ENCODE measurements at places on chromosomes 2 and 18.

DNA sequence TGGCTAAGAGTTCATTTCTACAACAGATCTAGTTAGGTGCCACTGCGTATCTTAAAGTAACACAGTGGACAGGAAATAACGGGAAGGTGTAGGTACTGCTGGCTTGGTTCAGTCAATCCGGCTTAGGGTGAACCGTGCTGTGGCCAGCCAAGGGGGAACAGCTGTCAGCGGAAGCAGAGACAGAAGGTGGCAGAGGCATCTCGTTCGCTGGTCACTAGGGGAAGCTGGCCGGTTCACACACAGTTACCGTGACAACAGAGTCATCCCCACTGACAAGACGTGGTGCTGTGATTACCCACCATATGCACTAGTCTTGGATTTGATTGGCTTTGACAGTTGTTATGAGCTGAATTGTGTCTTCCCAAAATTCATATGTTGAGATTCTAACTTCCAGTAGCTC, 58.8 kb upstream of the HDAC4 start:
- DNase-seq, result no peak

GRCh38 chr2:159157361-159158209, 128.9 kb downstream of the WDSUB1 start:
- no peak for DNase-seq

DNA sequence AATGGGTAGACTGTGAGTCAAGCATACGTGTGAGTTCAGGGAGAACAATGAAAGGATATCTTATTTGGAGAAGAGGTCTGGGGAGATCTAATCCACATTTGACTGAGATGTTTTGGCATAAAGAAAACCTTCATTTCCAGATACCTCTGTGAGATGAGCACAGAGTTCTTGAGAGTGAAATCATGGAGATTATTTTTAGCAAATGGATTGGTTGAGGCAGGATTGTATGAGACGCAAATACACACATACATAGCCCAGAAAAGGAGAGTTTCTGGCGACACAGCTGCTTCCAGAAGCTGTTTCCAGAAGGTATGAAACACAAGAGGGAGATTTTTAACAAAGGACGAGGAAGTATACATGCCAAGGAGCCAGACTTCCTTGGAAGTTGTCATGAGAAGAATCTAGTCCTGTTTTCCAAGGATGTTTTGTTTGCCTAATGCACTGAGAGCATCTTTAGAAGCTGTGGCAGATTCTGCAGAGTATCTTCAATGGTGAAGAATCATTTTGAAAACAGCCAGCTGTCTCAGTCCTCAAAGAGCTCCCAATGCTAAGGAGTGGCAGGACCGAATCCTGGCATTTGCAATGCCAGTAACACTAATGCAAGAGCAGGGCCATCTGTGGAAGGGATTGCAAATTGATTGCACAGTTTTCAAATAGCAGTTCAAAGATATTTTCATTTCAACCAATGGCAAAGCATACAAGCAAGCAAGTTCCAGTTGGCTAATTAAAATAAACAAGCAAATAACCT, 177.2 kb downstream of the SETBP1 start:
- DNase-seq, result no peak

DNA sequence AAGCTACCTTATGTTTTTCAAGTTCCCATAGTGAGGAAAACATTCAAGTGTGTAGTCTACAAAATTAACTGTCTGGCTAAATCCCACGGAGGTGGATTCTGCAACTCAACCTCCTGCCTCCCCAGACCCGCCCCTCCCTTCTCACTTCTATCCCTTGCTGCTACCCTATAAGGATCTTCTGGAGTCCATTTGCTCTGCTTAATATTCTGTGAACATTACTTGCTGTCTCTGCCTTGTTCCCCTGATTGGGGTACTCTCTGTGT, 163.2 kb downstream of the KCNE4 start:
- no peak for DNase-seq

- no peak for DNase-seq
Measured at GRCh38 chr2:61536180-61536571, 2.0 kb downstream of the XPO1 start.

DNA sequence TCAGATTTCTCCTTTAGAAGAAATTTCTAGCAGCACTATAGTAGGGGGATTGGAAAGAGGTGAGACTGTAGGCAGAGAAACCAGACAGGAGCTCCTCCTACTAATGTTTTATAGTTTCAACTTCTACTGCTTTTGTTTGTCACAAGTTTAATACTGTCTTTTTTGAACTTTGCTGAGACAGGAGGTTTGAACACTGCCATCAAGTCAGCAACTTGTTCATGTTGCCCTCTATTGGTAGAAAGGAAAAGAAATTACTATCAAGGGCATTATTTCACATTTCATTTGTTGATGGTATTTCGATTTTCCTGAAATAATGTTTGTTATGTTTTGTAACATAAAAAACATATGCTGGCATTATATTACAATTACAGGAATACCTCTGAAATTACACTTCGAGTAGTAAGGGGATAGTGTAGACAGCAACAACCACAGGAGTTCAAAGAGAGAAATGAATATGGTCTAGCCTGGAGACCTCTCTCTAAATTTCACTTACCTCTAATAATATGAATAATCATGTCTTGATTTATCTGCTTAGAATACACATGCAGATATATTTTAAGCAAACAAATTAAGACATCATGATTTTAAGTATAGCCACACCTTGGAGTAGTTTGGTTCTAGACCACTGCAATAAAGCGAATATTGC, 12.4 kb upstream of the CCDC88A start:
- no peak for DNase-seq

GRCh38 chr2:151855111-151855510, 26.9 kb upstream of the ARL5A start:
- DNase-seq, result no peak

GRCh38 chr2:70396612-70397011, 94.7 kb upstream of the FAM136A start:
- DNase-seq, result no peak

- no peak for DNase-seq
Measured at GRCh38 chr18:23835091-23835490, 145.8 kb downstream of the LAMA3 start.

DNA sequence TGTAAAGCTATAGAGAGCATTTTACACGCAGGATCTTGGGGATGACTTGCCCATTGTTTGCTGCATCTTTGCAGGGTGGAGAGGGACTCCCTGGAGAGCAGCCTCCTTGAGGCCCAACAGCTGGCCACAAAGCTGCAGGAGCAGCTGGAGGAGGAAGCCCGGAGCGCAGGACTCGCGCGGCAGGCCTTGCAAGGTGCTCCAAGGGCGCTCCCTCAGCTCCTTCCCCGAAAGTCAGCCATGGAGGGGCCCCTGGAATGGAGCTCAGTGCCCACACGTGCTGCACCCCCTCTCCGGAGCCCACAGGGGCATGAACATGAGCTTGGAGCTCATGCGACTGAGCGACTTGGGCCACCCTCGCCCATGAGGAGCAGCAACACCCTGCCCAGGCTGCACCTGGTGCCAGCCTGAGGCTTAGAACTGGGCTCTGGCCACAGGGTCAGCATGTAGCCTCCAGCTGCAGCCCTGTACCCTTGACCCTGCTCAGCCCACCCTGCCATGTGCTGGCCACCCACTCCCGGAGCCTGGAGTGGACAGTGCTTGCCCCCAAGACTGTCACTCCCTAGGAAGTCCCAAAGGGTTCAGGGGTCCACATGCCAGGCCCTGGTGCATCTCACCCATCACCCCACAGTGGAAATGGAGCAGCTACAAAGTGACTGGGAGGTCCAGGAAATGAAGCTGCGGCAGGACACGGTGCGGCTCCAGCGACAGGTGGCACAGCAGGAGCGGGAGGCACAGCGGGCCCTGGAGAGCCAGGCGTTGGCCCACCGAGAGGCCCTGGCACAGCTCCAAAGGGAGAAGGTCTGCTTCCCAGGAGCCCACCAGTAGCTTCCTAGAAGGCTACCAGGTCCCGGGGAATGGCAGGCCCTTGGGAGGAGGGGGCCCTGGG, 43.0 kb downstream of the CROCC2 start:
- DNase-seq, result no peak

- no peak for DNase-seq
Measured at GRCh38 chr2:16625759-16626158, 39.9 kb downstream of the CYRIA start.

- no peak for DNase-seq
Measured at GRCh38 chr2:232970051-232970450, 43.0 kb downstream of the NGEF start.

DNA sequence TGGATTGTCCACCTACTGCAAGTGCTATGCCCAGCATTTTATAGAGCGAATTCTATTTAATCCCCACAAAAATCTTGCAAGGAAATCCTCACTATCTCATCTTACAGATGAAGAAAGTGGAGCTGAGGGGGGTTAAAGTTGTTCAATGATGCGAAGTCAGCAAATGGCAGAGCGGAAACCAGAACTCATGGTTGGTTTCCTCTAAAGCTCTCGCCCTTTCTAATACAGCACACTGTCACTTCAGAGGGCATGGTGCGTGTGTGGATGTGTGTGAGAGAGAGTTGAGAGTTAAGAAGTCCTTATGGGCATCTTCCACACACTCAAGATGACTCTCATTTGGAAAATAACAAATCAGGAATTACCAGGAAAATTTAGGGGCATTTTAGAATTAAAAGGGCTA, 78.4 kb downstream of the TGFA start:
- no peak for DNase-seq

DNA sequence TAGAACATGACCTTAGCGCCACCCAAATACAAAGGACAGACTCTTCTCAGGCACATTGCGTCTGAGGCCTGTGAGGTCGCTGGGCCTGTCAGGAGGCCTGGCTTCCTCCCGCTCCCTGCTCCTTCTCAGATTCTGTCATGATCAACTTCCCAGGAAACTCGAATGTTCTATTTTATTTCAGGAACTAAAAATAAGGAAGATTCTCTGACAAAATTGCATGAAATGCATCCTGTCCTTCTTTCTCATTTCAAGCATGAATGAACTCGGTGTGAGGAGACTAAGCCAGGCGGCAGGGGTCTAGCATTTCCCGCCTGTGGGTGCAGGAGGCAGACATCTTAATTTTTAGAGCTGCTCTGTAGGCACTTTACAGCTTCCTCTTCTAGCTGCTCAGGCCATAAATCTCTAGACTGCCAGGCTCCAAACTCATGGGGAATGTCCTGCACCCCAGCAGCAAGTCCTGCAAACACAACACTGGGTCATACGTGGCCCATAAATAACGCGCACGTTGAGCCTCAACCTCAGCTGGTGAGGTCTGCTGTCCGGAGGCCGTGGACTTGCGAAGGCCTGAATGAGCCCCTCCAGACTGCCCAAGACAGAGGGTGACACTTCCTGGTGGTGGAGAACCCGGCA, 109.7 kb upstream of the ZNF236 start:
- DNase-seq, result no peak

GRCh38 chr18:63155169-63155852, 164.3 kb downstream of the BCL2 start:
- peak; percentile 74 for DNase-seq

DNA sequence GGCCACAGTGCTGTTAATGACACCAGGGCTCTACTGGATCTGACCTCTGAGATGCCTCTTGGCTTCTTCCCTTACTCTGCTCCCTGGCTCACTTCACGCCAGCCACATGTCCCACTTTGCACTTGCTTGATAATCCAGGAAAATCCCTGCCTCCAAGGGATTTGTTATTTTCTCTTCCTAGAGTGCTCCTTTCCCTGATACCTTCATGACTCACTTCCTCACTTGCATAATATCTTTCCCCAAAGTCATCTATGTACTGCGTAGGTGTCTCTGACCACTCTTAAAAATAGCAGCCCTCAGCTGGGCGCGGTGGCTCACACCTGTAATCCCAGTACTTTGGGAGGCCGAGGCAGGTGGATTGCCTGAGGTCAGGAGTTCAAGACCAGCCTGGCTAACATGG, 572.3 kb downstream of the PLCL1 start:
- no peak for DNase-seq

DNA sequence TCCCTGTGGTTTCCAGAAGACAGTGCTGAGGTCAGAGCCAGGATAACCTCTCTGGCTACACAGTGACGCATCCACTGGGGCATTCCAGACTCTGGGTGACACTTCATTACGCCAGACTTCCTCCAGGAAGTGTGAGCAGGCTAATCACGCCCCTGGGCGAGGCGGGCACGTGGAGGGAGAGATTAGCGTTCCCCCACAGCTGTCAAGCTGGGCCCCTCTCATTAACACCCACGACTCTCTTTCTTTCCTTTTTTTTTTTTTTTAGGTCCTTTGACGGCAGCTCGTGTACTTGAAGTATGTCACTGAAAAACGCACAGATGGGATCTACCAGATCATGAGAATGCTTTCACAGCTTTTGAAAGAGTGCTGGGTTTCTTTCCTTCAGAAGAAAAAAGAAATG, 274.6 kb downstream of the AFF3 start:
- no peak for DNase-seq

GRCh38 chr2:161088658-161089350, 71.4 kb upstream of the TANK start:
- DNase-seq, result no peak

DNA sequence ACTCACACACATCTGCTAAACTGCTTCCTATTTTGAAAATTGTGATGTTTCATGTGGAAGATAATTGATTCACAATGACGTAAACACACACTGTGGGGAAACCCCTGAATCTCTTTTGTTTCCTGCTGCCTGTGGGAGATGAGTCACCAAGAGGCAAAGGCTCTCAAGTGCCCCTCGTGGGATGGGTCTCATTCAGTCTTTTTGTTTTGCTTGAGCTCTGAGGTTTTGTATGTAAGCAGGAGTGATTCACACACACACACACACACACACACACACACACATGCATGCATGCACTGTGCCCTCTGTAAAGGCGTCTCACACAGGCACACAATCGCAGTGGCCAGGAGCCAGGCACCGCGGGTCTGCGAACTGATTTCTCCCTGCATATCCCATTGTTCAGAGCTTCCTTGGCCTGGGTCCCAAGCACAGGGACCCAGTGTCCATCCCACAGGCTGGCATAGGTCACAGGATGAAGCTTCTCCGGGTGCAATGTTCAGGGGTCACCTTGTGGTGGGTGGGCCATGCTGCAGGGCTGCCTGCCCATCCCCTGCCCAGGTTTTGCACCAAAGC, 12.1 kb upstream of the ARHGEF4 start:
- peak; percentile 50 for DNase-seq

DNA sequence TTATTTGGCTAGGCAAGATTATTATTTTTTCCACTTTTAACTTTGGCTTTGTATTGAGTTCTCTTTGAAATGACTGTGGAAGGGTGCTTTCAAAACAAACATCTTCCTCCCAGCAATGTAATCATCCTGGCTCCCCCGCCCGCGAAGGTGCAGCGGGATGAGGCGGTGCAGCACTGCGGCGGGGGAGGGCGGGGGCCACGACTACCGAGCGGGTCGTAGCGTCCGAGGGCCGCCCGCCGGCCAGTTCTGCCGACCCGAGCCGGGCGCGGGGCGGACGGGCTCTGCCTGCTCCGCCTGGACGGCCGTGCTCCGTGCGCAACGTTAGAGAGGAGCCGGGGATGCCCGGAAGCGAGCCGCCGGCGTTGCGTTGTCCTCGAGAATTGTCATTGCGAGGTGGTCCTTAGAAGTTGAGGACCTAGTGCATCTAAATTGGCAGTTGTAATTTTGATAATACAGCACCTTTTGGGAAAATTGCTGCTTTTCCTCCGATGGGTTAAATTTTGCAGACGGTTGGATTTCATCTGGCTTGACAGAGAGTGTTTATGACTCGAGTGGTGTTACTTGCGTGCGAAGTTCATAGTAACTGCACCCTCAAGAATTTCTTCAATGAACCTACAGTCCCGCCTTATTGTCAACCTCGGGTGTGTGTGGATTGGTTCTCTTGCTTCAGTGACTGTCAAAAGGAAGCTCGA, 1.1 kb downstream of the EPC2 start:
- peak; percentile 43 for DNase-seq

- no peak for DNase-seq
Measured at GRCh38 chr2:239315308-239315707, 85.5 kb downstream of the HDAC4 start.

Measured in activated CD4-positive, alpha-beta T cell treated with anti-CD3 and anti-CD28 coated beads, Interleukin-2, amount 50 U/mL, for 1 hour (primary cell).